Activated naive CD4-positive, alpha-beta T cell (primary cell): ENCODE measurements at places on chromosomes 12 and 14.

DNA sequence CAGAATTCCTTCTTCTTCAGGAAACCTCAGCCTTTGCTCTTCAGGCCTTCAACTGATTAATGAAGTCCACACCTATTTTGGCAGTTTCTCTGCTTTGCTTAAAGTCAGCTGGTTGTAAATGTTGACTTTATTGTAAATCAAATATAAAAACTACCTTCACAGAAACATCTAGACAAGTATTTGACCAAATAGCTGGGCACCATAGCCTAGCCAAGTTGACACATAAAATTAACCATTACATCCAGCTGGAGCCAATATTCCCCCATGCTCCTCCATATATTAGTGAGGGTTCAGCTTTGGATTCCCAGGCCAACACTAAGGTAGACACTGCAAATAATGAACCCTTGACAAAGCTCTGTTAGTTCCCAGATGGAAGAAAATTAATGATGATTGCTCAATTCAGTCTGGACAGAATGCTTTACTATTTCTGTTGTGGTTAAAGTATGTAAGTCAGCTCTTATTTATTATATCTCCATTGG, 125.5 kb downstream of the ZFP36L1 start:
- no peak for DNase-seq

GRCh38 chr12:94267537-94267872, 119.1 kb downstream of the PLXNC1 start:
- DNase-seq = no peak

GRCh38 chr12:117900561-117900960, 68.2 kb downstream of the KSR2 start:
- DNase-seq = no peak

DNA sequence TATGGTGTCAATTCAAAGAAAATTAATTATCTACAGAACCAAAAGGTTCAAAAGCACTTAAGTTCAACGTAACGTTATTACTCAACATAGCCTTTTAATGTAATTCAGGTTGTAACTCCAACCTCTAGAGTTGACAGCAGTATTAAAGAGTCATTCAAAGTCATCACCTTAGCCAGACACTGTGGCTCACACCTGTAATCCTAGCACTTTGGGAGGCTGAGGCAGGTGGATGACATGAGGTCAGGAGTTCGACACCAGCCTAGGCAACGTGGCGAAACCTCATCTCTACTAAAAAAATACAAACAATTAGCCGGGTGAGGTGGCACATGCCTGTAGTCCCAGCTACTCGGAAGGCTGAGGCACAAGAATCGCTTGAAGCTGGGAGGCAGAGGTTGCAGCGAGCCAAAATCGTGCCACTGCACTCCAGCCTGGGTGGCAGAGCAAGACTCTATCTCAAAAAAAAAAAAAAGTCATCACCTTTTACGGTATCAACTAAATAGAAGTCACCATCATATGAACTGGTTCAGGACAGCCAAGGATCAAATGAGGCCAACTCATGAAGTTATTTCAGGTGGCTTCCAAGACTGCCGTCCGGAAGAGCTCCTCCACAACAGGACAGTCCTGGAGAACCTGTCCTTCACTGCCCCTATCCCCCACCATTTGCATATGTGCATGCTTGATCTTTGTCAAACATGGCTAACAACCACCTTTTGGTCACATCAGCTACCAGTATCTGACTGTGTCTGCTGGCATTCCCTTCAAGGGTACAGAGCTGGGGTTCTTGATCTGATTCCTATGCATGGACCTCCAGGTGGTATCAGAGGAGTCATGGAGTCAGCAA, 4.2 kb downstream of the PPTC7 start:
- DNase-seq = no peak

- DNase-seq = no peak
These were observed 67.6 kb downstream of the ARF6 start for GRCh38 chr14:49960453-49960852.

DNA sequence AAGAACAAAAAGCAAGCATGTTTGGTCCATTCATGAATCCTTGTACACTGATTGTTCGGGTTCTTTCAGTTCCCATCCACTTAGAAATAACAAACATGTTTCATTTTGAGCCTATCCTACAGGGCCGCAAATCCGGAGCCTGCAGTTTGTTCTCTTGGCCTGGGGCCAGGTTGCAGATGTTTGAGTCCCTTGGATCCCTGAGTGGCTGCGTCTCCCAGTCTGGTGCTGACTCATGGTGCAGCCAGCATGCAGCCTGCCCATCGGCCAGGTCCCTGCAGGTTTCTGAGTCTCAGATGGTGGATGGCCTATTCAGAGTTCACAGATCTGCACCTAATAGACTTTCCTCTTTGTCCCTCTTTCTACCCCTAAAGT, 1.9 kb upstream of the DYNC1H1 start:
- DNase-seq = no peak

GRCh38 chr12:79515530-79515935, 175.2 kb downstream of the PAWR start:
- DNase-seq = no peak

DNA sequence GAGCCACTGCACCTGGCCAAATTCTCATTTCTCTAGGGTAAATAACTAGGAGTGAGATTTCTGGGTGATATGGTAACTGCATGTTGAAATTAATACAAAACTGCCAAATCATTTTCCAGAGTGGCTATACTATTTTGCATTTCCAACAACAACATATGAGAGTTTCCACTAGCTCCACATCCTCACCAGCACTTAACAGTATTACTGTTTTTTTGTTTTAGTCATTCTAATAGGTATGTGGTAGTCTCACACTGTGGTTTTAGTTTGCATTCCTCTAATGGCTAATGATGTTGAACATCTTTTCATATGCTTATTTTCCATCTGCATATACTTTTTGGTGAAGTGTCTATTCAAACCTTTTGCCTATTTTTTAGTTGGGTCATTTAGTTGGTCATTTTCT, 5.8 kb upstream of the ZFP36L1 start:
- DNase-seq = no peak

DNA sequence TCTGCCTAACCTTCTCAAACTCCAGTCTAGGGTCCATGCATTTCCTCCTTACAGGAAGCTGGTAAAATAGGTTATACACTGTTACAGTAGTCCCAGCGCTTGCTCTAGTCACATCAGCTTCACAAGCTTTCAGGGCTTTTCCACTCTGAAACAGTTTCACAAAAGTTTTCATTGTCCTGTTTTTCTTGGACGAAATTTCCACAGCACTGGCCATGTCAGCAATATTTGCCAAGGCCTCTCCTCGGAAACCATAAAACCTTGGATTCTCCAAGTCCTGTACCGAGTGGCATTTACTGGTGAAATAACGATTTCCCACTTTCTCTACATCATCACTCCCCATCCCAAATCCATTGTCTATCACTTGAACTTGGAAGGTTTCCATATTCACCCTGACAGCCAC, 2.1 kb downstream of the MLH3 start:
- no peak for DNase-seq
